Lung microvascular endothelial cell (primary cell): ENCODE measurements at places on chromosomes 3 and 15.

DNA sequence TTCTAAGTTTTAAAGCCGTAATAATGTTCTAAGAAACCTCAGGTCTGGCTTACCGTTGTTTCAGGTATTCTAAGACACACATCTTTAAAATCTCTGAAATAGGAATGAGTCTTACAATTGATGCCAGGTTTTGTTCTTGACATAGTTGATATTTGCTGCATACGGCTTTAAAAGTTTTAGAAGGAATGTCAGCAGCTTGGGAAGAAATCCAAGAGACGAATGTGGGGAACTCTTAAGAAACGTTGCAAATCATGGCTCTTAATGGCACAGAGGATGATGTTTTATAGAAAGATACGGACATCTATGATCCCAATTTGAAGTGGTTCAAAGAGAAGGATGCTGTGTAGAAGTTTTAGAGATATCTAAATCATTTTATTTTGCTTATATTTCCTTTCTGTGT is 11.5 kb downstream of the NUDT16 start:
- DNase-seq = no peak

- DNase-seq = peak; percentile 74
Measured at GRCh38 chr15:64634576-64635498, 140.6 kb downstream of the RBPMS2 start.

DNA sequence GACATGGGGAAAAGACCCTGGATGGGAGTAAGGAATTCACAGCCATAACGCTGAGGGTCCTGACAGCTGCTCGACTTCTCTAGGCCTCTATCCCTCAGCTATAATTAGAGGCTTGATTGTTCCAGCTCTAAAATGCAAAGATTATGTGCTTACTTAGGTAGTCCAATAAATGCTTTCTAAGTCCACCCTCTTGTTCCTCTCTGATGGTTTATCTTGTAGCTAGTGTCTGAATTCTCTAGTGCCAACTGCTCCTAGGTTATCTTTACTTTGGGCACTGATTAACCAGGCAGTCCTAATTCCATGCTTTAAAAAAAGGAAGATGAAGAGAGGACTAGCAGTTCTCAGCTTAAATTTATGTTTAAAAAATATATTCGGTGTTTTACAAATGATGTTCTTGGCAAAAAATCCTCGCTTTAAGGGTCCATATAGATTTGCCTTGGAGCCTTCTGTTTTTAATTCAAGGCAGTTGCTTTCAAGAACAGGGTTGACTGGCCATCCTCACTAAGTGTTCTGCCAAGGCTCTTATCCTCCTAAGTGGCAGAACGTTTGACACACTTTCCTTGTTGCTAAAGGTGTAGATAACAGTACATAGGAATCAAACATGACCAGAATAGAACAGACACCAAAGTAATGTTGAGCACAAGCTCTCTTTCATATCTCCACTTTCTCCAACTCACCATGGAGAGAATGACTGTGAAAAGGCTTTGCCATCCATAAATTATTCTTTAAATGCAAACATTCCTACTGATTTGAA is 60.6 kb downstream of the THRB start:
- DNase-seq = no peak

DNA sequence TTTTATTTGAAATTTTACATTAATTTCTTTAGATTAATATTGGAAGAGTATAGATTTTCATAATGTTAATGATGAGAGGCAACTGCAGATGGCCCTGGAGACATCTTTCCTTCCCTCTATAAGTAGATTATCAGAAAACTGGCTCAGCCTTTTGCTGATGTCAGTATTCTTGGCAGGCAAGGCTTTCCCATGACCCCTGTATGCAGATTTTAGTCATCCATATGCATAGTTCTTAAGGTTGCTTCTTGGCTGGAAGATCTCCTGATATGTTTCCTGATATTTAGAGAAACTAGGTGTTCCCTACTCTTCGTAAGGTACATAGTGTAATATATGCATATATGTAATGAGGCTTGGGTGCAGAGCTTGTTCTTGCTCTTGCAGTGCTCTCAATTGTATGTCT is 911.4 kb downstream of the EPHA3 start:
- DNase-seq = no peak

DNA sequence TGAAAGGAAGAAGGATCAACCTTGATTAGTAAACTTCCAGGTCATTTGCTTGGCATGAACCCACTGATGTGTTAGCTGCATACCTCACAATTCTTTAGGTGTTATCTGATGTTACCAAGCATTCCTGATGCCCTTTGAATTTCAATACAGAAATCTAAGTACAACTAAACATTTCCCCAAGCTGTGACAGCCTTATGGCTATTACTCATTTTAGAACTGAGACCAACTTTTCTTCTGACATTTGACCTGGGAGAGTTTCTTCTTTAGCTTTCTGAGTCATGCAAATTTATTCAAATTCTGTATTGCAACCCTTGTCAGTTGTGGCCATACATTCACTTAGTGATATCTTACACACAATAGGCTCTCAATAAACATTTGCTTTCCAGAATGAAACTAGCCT is 124.3 kb downstream of the TIGIT start:
- DNase-seq = no peak

DNA sequence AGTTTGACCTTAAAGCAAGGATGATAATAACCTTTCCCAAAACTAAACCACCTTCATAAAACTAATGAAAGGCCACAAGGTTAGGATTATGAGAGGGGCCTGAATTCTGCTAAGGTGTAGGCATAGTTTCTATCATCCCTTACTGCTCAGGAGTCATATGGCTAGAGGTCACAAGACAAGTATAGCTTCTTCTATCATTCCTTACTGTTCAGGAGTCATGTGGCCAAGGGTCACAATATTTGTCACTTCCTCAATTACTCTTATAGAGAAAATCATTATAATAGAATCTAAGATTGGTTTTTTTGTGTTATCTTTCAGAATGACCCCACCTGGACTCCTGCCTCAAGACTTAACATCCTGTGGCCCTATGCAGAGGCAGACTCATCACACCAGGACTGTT is 36.6 kb downstream of the HERC1 start:
- DNase-seq = no peak

GRCh38 chr3:121152573-121152972 is 244.6 kb downstream of the STXBP5L start:
- peak; percentile 0 for DNase-seq

DNA sequence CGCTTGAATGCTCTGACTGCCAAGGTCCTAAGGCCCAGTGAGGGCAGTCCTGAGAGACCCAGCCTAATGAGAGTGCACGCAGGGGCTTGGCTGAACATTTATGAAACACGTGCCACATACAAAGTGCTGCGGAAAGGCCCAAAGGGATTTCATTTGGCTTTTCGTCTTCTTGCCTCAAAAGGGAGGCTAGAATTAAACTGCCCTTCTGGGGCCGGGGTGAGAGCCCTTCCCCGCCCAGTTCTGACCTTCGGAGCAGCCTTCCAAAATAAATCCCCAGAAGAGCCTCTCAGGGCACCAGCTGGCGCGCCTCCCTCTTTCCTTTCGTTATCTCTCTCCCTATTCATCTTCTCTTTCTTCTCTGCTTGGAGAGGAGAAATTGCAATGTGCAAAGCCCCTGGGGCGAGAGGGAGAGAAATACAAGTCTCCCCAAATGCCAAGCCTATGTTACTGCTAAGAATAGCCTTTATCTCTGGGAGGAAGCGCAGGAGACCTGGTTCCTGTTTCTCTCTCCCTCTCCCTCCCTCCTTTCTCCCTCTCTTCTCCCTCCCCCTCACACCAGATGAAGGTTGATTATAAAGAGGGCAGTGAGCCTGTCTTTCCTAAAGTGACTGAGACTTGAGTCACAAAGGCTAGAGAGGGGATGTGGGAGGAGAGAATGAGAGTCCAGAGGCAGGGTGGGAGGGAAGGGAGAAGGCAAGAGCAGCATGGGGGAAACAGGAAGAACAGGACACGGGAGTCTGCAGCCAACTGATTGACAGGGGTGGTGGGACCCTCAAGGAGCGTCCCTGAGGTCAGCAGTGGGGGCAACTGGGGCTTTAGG is 36.7 kb upstream of the NDUFB4 start:
- no peak for DNase-seq

DNA sequence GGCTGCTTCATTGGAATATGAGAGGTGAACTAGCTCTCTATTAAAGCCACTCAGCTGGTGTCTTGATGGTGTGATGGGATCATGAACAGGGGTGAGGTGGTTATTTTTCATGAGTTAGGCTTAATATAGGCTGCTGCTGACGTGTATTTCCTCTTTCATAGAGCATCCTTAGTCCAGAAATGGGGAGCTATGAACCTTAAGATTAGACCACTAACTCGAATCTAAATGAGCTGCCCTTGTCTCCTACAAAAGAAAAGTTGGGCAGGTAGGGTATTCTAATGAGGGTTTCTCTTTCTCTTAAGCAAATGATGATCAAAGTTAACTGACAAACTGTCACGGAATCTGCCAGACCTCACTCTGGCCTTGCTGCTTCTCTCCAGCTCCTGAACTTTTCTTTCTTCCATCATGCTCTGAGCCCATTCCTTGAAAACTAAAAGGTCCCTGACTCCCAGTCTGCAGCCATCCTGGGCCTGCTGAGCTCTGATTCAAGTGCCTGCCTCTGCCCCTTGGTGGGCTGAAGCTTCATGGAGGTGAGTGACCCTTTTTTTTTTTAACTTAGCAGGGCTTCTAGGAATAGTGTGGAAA is at the start of gene TRIM69:
TRIM69 (plus strand) TSS at position 348 of the 585 bp plus-strand sequence; CDS start at position 525, 177 bp downstream.
- no peak for DNase-seq

DNA sequence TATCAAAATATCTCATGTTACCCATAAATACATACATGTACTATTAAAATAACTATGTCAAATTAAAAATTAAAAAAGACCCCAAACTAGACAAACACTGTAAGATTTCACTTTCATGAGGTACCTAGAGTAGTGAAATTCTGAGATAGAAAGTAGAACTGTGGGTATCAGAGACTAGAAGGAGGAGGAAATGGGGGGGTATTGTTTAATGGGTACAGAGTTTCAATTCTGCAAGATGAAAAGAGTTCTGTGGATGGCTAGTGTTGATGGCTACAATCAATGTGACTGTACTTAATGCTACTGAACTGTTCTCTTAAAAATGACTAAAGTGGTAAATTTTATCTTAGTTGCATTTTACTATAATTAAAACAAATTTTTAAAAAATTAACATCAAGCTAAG is 36.6 kb downstream of the RFX7 start:
- no peak for DNase-seq

GRCh38 chr15:26372706-26373105 is 400.2 kb downstream of the GABRB3 start:
- no peak for DNase-seq

DNA sequence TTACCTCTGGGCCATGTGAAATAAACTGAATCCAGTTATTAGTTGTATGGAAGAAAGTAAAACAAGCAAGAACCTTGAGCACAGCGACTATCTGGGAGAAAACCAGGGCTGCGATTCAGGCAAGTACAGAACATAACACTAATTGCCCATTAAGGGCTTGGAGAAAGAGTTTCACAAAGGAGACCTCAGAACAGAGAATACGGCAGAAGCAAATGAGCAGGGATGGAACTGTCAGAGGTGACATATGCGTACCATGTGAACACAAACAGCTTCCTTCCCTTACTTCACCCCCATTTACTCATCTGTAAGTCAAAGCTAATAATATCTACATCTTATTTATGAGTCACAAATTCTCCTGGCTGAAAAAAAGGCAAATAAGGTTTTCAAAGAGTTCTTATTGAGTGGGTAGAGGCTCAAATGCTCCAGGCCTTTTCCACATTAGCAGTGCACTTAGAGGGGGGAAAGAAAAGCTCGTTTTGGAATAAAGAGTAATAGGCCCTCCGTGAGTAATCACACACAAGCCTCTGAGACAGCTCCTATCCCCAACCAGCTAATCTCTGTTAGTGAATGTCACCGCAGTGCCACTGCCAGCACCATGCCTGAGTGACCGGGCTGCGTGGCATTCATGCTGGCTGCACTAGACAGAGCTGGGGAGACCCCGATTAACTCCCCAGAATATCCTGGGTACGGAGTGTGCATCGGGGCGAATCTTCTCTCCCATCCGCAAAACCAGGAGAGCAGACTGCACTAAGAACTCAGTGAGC is 2.6 kb downstream of the PCSK6 start:
- DNase-seq = no peak

DNA sequence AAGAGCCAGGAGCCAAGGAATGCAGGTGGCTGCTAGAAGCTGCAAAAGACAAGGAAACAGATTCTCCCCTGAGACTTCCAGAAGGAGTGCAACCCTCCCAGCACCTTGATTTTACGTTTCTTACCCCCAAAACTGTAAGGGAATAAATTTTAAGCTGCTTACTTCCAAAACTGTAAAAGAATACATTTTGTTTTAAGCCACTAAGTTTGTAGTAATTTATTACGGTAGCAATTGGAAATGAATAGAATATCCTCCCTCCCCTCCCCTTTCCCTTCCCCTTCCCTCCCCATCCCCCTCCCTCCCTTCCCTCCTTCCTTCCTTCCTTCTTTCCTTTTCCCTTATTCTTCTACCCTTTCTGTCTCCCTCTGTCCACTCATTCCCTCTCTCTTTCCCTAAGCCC is 203.7 kb upstream of the CFAP20DC start:
- DNase-seq = no peak

- no peak for DNase-seq
Measured at GRCh38 chr15:45637141-45637540, 2.3 kb downstream of the SQOR start.

DNA sequence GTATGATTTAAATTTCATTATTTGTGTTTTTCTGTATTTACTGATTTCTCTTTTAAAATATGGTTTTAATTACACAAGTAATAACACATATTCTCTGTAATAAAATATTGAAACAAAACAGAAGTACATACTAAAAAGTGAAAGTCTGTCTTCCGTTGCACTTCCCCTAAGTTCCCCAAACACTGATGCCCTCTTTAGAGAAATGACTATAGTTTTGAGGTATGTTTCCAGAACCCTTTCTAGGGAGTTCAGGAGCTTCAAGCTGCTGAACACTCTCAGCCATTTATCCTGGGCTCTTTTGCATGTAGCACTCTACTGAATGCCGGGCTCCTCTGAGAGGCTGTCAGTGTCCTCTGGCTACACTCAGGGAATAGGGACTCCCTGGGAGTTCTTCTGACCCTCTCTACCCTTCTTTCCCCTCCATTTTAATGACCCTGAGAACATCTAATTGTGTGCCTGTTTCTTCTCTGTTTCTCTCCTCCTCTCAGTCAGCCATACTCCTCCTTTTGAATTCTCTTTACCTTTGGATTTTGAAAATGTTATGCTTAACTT is 60.4 kb upstream of the KCNAB1 start:
- no peak for DNase-seq

GRCh38 chr3:189827108-189827507 is 195.9 kb downstream of the TP63 start:
- no peak for DNase-seq

GRCh38 chr15:66846031-66846430 is 144.0 kb downstream of the SMAD6 start:
- DNase-seq = no peak

DNA sequence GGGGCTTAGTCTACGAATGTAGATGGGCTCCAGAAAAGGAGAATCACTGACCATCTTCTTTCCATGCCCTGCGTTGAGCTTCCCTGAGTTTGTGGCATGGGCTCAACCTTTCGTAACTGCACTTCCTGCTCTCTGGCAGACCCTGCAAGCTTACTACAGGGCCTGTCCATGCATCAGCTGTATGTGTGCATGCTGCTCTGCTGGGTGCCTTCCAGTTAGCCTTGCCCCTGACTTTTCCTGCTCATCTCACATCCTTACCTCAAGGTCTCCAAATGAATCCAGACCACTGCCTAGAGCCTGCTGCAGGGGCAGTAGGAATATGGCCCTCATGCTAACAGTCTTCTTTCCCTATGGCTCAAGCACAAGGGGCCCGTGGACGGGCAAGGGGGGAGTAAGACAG is 2.0 kb upstream of the TF start:
- DNase-seq = no peak

GRCh38 chr3:160801386-160802118 is 45.5 kb downstream of the PPM1L start:
- no peak for DNase-seq

GRCh38 chr3:73332558-73332957 is 271.1 kb downstream of the EBLN2 start:
- no peak for DNase-seq
